ENCODE measurements at places on chromosomes 11 and 22. TPM values are rescaled to one million over a fixed set of nuclear protein-coding genes. Genes with fewer than 3 reads are reported as not detected.

DNA sequence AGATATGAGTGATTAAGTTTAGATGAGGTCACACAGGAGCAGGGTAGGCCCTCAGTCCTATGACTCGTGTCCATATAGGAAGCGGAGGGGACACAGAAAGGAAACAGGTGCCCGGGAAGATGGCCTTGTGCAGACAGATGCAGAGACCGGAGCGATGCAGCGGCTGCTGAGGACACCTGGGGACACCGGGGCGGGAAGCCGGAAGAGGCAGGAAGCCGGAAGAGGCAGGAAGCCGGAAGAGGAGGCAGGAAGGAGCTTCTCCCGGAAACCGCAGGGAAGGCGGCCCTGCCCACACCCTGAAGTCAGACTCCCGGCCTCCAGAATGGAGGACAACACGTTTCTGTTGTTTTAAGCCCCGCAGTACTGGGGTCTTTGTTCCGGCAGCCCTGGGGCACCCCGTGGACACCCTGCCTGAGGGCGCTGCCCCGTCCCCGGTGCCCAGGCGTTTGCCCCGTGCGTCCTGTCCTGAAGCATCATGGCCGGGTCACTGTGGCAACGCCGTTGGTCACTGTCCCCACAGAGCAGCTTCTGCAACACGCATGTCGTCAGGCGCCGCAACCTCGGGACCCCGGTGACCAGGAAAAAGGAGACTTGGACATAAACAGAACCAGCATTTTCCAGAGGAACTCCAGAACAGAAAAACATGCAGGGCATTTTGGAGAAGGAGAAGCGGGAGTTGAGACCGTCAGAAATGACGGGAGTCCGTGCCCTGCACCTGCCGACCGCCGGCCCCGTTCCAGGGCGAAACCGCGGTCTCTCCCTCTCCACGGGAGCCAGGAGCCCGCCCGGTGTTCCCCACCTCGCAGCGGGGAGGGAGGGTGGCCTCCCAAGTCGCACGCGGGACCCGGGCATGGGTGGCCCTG lies 103.4 kb downstream of the BRD1 start:
- DNase-seq: no peak

- no peak for DNase-seq
Measured at GRCh38 chr22:36546932-36547331, 18.0 kb upstream of the EIF3D start.

- no peak for DNase-seq
Measured at GRCh38 chr22:43381693-43382092, 30.1 kb upstream of the MPPED1 start.

DNA sequence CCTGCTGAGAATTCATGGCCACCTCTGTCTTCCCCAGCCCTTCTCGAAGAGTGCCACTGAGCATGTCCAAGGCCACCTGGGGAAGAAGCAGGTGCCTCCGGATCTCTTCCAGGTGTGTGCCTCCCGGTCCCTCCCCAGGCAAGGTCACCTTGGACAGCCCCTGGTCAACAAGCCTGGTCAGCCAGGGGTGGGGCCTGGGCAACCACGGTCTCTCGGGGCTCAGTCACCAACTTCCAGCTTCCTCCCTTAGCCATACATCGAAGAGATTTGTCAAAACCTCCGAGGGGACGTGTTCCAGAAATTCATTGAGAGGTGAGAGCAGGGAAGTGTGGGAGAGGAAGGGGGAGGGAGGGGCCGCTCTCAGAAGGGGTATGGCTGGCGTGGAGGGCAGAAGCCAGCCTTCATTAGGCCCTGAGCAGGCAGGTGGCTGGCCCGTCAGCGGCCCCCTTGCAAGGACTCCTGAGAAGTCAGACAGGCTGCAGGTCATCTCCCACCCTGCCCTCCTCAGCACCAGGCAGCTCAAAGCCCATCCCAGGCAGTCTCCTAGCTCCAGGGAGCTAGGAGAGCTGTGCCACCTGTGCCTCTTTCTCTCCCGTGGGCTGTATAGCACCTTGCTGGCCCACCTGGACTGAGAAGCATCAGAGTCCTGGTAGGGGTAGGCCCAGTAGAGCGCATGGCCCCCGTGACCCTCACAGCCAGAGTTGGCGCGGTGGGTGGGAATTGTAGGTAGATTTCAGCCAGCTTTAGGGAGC lies 9.3 kb upstream of the ANKRD13D start:
- no peak for DNase-seq

GRCh38 chr11:92424281-92424680 lies 199.7 kb downstream of the FAT3 start:
- DNase-seq: no peak

Gene DUSP8
- 1.8 TPM for polyA plus RNA-seq

Gene MIOX
- not detected for polyA plus RNA-seq

Measured in left lung (tissue), 14 donors.